ENCODE measurements at places on chromosomes 1 and 21. TPM values are rescaled to one million over a fixed set of nuclear protein-coding genes. Genes with fewer than 3 reads are reported as not detected.

DNA sequence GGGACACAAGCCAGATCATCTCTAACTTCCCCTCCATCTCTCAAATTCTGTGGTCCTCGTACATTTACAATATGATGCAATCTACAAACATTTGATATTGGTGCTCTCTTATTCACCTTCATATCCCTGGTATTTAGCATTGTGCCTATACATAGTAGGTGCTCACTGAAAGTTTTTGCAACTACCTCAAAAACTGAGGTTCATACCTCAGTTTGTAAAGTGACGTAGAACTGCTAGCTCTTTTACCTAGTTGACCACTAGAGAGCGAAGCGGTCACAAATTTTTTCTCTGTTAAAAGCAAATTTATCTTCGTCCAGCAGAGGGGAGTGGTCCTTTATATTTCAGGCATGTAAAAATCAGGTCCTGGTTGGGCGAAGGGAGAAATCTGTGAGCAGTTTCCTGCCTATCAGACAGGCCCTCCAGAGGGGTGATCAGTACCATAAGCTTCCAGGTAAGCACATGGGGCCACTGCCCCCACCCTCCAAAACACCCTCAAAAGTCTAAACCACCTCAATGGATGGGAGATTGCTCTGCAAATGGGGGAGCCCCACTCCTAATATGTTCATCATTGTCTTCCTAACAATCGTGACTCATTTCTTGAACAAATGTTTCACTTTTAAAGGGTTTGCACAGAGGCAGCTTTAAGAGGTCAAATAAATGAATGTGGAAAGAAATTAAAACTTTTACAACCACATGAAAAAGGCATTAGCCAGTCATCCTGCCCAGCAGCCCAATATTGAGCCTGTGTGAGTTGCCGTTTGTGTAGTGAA is 10.6 kb upstream of the HLCS start:
- H3K4me3 ChIP-seq, result 0 out of 2 replicates have a peak overlapping the region, but pooled peaks have one; percentile 17
- DNase-seq, result peak; percentile 59
- H3K4me1 ChIP-seq, result peaks cover 15% of the 10 kb centered on the region
- no peaks in the 10 kb centered on the region for H3K27me3 ChIP-seq
- no peaks in the 10 kb centered on the region for H3K36me3 ChIP-seq

DNA sequence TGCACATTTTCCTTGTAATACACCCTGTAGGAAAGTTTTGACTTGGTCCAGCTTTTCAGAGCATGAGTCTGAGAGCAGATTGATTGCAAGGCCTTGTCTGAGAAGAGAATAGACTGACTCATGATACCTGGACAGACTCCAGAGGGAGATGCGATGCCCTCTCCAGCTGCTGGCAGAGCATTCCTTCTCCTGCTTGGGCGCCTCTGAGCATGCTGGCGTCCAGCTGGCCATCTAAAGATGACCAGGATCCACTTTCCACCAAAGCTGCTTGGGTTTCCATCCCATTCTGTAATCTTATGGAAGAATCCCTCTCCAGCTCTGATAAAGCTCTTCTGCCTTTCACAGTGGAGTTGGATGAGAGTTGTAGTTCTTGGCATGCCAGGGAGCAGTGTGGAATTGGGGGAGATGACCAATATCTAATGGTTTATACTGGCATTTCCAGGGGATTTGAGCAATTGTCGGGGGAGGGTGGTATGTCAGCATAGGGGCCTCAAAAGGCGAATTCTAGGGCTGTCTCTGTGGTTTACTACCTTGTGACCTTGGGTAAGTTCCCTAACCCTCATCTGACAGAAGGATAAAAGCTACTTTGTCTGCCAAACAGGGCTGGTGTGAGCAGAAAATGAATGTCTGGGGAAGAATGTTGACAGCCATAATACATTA is 19.5 kb downstream of the SZRD1 start:
- no peaks in the 10 kb centered on the region for H3K27me3 ChIP-seq
- H3K36me3 ChIP-seq, result peaks cover 4% of the 10 kb centered on the region
- H3K4me3 ChIP-seq, result peak overlapping the region; percentile 44
- H3K4me1 ChIP-seq, result peaks cover 37% of the 10 kb centered on the region
- peak overlapping the region; percentile 77 for H3K27ac ChIP-seq

DNA sequence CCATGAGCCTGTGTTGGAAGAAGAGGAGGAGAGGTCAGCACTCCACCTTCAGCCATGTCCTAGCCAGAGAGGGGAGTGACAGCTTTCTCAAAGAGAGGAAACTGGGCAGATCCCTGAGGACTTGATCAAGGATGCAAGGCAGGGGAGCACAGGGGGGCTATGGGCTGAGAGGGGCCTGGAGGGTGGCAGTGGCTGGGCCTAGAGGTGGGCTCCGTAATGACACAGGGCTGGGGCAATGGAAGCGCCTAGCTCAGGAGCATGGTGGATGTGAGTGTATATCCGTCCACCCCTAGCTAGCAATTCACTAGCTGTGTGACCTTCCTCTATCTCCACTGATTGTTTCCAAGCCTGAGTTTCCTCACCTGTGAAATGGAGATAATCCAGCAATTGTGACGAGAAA is 32.6 kb downstream of the NEK2 start:
- no peaks in the 10 kb centered on the region for H3K27me3 ChIP-seq
- DNase-seq, result no peak
- H3K36me3 ChIP-seq, result no peaks in the 10 kb centered on the region
- H3K4me3 ChIP-seq, result no peak overlapping the region
- no peak overlapping the region for H3K27ac ChIP-seq

DNA sequence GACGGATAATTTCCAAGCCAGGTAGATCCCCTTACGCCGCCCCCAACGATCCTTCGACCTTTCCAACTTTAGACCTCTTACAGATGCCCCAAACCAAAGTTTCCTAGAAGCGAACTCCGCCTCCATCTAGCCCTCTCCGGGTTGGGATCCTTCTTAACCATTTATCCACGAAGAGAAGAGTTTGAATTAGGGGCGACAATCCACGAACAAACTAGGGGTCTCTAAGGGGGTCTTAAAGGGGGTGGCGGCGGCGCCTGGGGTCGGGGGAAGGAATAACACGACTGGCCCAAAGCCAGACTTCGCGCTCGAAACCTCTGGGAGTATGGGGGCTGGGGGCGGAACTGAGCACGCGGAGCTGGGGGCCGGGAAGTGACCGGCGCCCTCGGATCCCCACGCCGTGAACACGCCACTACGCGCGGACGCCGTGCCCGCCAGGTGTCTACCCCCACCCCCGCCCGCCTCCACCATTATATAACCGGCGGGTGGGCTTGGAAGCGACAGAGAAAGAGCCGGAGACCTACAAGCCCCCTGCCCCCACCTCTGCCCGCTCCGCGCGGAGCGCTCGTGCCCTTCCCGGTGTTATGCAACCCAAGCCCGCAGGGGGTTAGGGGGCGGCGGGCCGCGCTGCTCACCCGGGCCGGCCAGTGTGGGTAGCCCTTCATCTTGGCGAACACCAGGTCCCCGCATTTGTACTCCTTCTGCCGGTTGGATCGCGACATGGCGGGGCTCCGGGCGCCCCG is 594 bp downstream of the HDGF start:
- H3K36me3 ChIP-seq, result 0 out of 2 replicates have a peak, but pooled peaks cover 3% of the 10 kb centered on the region
- DNase-seq, result no peak
- H3K4me1 ChIP-seq, result peaks cover 28% of the 10 kb centered on the region
- peak overlapping the region; percentile 99 for H3K27ac ChIP-seq

The FAM43B gene
- not detected for total RNA-seq

Data from GM12878 (cell line).